Right cardiac atrium (tissue), 5 donors: ENCODE measurements at places on chromosomes 4 and X. TPM values are rescaled to one million over a fixed set of nuclear protein-coding genes. Genes with fewer than 3 reads are reported as not detected.

Gene CUL4B
- 28.7 TPM for total RNA-seq

Gene L1CAM
- total RNA-seq = 14.1 TPM

Gene JADE3
- total RNA-seq = 6.5 TPM

Gene CFAP99
- total RNA-seq = not detected

Gene CT45A3
- not detected for total RNA-seq

Gene TEX13C
- not detected for total RNA-seq

Gene SMPX
- total RNA-seq = 422 TPM

Gene TMEM271
- total RNA-seq = not detected

Gene TLR6
- 3.3 TPM for total RNA-seq

Gene DCX
- not detected for total RNA-seq

Gene ZNF630
- total RNA-seq = 3.7 TPM

Gene TEX13D
- total RNA-seq = not detected

Gene CASK
- total RNA-seq = 16.8 TPM

Gene NWD2
- total RNA-seq = not detected

Gene NSG1
- 6.2 TPM for total RNA-seq

Gene EDA
- 19.2 TPM for total RNA-seq

Gene CLTRN
- total RNA-seq = not detected

Gene SOX3
- not detected for total RNA-seq

Gene FAM47A
- not detected for total RNA-seq

Gene CXCL11
- not detected for total RNA-seq

Gene HAND2
- total RNA-seq = 69.3 TPM

Gene NHS
- total RNA-seq = 1.6 TPM

Gene RNF212
- 2.4 TPM for total RNA-seq

Gene FGF13
- 3.1 TPM for total RNA-seq

Gene PNMA3
- total RNA-seq = 3.0 TPM

Gene SPARCL1
- total RNA-seq = 365 TPM

Gene GJB1
- not detected for total RNA-seq

Gene CSAG3
- total RNA-seq = not detected

Gene POLR2B
- 74.7 TPM for total RNA-seq

Gene NDNF
- total RNA-seq = 0.50 TPM

Gene VCX2
- not detected for total RNA-seq

Gene ZFP92
- total RNA-seq = 0.89 TPM

Gene GDPD2
- not detected for total RNA-seq

Gene MTMR8
- 0.56 TPM for total RNA-seq

Gene TSPAN6
- 9.1 TPM for total RNA-seq

Gene GRPEL1
- 32.3 TPM for total RNA-seq

Gene CXXC4
- total RNA-seq = 12.2 TPM

Gene ZNF280C
- total RNA-seq = 2.0 TPM

Gene ADGRL3
- total RNA-seq = 3.2 TPM

Gene TRIM61
- total RNA-seq = 3.2 TPM

Gene MMRN1
- total RNA-seq = 5.8 TPM

Gene DCAF12L2
- 0.26 TPM for total RNA-seq

Gene CFAP299
- not detected for total RNA-seq
